ENCODE measurements at places on chromosomes 16 and 17.

DNA sequence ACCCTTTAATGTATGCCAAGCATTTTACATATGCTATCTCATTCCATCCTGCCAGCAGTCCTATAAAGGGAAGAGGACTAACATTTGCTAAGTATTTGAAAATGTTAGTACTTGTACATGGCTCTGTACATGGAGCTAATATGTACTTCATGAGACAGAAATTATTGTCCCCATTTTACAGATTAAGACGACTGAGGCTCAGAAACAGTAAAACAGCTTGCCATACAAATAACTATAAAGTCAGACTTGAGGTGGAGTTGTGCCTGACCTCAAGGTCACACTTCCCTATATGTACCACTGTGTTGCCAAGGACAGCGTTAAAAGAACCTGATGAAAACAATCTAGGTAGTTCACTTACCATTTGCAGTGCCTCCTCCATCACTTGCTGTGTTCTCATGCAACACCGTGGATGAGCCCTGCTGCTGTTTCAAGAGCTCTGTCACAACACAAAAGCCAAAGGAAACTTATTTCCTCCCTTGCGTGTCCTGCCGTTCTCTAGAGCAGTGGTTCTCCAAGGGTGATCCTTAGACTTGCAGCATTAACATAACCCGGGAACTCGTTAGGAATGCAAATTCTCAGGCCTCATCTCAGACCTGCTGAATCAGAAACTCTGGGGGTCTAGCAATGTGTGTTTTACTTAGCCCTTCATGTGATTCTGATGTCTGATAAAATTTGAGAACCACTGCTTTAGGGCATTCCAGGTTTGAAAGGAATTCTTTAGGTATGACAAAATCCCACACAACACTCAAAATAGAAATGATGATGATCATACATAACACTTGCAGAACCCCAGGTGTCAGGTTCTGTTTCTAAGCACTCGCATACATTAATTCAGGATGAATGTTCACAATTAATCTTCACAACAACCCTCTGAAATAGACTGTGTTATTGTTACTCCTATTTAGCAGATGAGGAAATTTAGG is 51.2 kb upstream of the MTMR4 start:
- no peak for DNase-seq

DNA sequence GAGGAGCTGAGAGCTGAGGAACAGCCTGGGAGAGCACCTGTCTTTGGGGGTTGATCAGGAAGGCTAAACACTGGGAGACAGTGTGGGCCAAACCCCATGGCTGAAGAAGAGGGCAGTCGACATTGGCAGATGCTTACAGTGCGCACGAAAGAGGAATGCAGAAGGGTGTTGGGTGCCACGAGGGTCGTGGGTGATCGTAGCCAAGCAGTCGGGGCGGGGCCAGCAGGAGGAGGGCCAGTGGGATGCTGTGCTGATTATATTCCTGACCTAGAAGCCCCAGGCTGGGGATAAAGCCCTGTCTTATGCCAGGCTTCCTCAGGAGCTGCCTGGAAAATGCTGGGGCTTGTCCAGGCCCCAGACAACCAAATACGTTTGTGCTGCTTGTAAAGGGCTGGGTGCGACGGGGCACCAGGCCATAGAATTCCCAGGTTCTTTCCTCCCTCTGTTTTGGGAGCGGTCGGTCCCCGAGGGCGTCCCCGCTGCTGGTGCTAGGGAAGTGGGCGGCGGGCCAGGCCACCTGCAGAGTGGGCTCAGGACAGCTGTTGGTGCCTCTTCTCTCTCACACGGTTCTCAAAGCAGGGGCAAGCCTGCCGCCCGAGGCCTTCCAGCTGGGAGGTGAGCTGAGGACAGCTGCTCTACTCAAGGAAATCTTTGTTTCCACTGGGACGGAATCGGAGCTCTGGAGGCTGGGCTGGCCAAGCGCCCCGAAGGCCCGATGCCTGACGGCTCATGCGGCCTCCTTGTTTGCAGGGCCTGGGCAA is 10.0 kb downstream of the C1QTNF1 start:
- DNase-seq = no peak

DNA sequence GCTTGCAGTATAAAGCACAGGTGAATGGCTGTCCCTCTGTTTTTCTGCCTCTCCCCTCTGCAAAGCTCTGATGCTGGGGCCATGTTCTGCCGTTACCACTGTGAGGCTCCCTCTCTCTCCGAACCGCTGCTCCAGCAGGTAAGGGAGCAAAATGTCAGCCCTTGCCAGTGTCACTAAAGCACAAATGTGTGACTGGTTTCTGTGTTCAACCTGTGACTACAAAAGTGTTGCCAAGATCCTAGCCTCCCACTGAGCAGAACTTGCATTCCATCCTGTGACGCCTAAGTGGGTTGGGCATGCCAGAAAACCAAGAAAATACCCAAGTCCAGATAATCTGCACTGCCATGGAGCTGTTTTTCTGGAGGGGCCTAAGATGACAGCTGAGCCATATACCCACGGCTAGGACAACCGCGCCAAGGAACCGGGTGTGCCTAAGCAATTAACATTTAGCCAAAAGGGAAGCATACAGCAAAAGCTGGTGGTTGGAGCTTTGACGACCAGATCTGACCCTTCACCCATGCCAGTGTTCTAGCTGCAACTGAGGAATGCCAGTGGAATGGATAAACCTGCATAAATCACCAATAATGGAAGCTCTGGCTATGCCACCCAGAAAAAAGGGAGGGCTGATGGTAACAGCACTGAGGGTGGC is 35.0 kb downstream of the PSME3IP1 start:
- DNase-seq = no peak

- no peak for DNase-seq
Measured at GRCh38 chr16:85029408-85029784, 1.8 kb downstream of the KIAA0513 start.

DNA sequence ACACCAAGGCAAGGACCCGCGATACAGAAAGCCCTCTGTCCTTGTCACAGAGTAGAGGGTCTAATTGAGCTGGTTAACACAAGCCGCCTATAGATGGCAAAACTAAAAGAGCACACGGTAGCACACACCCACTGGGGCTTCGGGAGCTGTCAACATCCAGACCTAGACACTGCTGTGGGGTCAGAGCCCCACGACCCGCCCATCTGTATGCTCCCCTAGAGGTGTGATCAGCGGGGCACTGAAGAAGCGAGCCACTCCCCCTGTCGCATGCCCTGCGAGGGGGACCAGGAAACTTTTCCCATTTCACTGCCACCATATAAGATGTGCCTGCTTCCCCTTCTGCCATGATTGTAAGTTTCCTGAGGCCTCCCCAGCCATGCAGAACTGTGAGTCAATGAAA is 1255.8 kb upstream of the CDH8 start:
- DNase-seq = no peak

GRCh38 chr16:78549366-78549765 is 449.9 kb downstream of the WWOX start:
- no peak for DNase-seq

DNA sequence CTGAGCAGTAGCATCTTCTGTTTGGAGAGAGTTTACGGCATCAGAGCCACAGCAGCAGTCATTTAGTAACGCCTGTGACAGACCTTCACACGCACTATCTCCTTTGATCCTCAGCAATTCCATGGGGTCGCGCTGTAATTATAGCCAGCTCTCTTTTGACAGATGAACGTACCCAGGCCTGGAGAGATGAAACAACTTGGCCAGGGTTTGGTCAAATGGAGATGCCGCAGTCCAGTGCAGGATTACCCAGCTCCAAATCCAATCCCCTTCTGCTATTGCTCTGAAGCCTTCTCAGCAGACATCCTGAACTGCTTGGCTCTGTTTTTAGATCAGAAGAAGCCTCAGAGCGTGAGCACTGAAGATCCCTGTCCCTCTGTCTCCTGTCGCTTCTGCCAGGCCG is 83.9 kb downstream of the SOX9 start:
- no peak for DNase-seq

DNA sequence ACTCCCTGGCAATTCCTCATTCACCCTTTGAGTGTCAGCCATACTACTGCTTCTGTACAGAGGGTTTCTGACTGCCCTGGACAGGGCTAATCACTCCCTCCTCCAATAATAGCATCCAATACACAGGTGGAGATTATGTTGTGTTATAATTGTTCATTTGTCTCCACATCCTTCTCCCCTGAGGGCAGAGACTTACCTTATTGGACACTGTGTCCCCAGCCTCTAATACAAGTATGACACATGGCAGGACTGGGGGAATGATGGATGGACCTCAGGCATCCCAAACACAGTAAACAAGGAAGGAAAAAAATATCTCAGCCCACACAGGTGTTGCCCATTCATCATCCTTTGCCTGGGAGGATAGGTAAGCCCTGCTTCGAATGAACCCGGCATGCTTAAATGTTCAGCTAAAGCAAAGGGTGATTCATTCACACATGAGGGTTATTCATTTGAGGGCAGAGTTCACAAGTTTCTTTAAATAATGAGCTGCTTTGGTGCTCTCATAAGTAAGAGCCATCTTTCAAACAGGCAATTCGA is 34.8 kb downstream of the MMD start:
- DNase-seq = no peak

GRCh38 chr16:88430185-88430523 is 22.9 kb upstream of the ZFPM1 start:
- no peak for DNase-seq

DNA sequence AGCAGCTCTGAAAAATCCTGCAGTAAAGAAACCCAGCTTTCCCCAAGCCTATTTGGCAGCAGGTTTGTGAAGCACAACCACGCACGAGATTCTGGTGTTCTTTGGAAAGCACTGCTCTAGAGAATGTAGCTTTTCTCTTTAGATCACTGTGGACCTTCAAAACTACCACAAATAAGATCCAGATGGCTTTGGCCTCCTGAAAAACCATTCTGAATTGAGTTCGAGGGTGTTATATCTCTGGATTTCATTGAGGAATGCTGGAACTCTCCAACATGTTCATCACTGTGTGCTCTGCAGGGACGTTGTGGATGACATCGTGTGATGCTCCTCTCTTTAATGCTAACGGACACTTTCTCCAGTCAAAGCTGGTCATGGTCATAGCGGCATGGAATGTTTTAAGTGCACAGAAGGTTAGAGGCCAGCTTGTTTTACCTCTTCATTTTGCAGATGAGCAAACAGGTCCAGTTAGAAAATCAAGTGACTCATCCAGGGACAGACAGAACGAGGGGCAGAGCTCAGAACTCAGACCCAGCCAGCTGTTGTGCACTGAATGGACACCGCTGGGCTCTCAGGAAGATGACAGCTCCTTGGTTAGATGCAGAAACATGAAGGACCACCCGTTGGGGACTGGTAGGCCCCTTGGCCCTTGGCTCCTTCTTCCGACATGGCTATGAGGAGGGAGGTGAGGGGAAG is 37.2 kb downstream of the CCDC42 start:
- no peak for DNase-seq

DNA sequence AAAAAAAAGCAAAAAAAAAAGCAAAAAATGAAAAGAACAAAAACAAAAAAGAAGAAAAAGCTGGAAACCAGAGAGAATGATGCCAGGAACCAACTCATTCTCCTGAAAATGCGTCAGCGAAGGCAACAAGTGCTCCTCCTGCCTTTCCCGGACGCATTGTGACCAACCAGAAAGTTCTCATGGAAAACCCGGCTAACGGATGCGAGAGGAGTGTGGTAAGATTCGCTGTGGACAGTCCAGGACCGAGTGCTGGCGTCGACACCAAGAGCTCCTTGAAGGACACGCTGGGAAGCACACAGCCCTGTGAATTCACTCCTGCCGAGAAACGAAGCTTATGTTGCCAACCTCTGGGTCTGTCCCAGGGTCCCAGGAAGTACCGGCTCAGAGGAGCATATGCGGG is 43.4 kb downstream of the METRNL start:
- no peak for DNase-seq

DNA sequence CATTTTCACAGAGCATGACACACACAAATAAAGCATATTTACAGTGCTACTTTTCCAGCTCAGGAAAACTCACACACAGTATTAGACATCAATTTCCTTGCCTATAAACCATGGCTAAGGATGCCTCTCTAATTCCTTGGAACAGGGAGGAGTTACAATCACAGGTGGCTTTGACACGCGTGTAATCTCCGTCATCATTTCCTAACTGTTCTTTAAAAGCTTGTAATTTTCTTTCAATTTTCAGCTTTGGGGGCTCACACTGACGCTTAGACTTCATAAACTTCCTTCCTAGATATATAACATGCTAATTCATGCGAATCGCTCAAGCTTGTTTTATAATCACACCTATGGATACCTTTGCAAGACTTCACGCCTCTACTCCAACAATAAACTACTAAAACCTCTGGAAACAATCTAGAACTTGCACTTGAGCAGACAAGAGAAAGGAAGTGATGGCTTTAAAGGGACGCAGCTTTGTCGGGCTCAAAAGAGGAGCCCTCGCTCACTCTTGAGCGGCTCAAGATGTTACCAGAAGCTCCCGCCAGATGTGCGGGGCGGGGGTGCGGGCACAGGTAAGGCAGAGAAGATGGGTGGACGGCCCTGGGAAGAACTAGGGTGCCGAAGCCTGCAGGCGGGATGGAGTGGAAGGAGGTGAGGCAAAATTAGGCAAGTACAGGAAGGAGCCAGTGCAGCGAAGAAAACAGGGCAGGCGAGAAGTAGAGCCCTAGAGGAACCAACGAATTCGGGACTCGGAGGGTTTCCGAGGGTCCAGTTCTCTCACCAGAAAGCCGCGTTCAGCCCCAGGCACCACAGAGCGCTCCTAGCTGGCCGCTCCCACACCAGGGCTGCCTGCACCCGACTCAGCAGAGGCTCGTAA is 631 bp downstream of the RETREG3 start:
- peak; percentile 4 for DNase-seq

DNA sequence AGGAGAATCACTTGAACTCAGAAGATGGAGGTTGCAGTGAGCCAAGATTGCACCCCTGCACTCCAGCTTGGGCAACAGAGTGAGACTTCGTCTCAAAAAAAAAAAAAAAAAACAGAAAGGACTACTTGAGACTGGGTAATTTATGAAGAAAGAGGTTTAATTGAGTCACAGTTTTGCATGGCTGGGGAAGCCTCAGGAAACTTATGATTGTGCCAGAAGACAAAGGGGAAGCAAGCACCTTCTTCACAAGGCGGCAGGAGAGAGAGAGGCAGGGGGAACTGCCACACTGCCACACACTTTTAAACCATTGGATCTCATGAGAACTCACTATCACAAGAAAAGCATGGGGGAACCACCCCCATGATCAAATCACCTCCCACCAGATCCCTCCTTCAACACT is 9.0 kb upstream of the MILR1 start:
- DNase-seq = no peak

GRCh38 chr17:7739746-7740145 is 22.2 kb downstream of the DNAH2 start:
- no peak for DNase-seq

Measured in stimulated activated CD8-positive, alpha-beta memory T cell treated with anti-CD3 and anti-CD28 coated beads, Interleukin-4, amount 100 ng/mL, for 24 hours (primary cell).